ENCODE measurements at places on chromosomes 3 and 15.

GRCh38 chr15:70046679-70047369 lies 50.9 kb downstream of the TLE3 start:
- DNase-seq = no peak

GRCh38 chr15:99931703-99932603 lies 198.7 kb upstream of the LYSMD4 start:
- no peak for DNase-seq

GRCh38 chr3:126307591-126308393 lies 49.4 kb downstream of the KLF15 start:
- no peak for DNase-seq

DNA sequence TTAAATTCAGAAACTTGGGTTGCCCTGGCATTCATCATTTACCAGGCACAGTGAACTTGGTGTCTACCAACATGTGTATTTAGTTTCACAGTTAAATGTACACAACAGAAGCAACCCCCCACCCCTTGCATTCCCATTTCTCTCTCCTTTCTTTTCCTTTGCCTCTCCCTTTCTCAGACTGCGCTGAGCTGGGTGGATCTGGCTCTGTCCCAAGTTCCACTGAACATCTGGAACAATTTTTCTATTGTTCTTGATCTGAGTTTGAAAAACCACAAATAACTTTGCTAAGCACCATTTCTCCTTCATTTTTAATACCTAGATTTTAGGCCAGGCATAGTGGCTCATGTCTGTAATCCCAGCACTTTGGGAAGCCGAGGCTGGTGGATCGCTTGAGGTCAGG lies 242.2 kb downstream of the ABHD5 start:
- no peak for DNase-seq

DNA sequence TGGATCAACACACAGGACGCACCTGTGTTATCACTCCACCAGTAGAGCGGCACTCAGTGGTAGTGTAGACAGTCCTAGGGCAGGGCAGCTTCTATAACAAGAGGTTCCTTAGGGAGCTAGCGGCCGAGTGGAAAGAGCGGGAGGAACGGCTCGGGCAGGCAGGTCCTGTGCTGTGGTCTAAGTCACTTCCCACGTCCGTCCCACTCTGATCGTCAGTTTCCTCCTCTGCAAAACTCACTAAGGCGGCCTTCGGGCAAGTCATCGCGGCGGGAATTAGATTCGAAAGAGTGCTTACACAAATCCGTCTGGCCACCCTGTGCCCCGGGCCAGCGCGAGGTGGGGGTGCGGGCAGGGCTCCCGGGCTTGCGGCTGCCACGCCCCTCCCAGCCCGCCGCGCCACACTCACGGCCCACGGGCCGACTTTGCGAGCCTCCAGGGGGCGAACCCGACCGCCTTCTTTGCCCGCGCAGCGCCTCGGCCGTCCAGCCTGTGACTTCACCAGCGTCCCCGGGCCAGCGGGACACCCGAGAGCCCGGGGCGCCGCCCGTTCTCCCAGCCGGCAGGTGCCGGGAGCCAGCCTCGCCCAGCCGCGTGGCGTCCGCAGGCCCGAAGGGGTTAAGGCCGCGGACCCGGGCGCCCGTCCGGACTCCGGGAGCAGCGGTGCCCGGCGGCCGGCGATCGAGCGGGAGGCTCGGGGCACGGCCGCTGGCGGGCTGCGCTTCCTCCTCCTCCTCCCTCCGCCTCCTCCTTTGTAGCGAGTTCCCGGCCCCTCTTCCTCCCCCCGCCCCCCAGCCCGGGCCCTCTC lies 416 bp upstream of the CORO2B start:
- no peak for DNase-seq

GRCh38 chr15:70947351-70948335 lies 55.0 kb downstream of the LRRC49 start:
- no peak for DNase-seq

DNA sequence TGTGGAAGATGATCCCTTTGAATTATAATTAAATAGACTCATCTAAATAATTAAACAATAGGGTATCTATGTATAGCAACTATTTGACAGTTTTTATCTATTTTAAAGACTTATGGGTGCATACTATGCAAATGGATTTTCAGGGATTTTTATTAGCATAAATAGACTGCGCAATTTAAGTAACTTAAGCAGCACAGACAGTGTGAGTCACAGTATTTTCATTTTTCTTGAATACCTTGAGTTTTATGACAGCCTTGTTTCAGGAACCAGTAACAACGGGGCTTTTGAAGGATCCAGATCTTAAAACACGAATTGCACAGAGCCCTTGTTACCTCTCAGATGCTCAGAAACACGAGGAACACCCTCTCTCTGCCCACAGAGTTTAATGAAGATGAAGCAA lies 175.5 kb upstream of the CD96 start:
- no peak for DNase-seq

DNA sequence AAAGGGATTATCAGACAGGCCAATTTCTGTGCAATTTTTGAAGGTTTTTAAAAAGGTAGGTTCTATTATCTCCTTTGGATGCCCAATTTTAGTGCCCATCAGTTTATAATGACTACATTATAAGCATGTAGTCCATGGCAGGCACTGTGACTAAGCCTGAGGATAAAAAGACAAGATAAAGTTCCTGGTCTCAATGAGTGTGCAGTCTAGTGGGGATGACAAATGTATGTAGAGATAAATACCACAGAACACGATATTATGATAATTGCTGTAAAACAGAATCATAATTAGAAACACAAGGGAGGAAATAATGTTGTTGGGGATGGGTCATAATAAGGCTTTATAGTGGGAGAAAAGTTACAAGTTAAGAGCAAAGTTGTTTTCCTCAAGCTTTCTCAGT lies 163.1 kb downstream of the ZNF385D start:
- no peak for DNase-seq

DNA sequence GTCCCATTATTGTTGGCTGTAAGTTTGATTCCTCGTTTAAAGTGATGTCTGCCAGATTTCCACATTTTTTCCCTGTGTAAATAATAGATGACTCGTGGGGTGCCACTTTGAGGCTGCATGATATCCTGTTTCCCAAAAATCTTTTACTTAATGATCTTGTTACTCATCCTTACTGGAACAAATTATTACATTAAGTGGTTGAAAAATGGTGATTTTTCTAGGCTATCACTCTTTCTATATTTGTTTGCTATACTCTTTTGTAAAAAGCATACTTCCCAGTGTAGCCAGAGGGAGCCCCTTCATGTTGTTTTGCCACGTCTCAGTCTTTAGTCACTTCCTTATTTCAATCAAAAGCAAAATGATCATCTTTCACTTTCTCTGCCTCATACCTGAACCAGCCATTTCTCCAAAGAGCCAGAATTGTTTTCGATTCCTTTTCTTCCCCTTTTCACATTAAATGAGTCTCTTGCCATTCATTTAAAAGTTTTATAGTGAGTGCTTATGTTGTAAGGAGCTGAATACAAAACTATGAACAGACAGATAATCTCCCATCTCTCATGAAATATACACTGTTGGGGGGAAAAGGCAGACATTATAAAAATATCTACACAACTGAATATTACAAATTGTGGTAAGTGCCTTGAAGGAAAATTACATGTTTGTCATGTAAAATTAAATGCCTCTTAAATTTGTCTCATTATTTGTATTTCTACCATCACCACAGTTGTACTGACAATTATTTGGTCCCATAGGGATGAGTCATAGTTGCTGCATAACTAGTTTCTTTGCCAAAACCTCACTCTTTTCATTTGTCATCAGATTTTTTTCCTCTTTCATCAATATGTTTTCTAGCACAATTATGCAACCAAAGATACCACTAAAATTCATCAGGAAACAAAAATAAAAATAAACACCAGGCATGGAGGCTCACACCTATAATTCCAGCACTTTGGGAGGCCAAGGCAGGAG lies 41.5 kb downstream of the ADGRG7 start:
- no peak for DNase-seq

- DNase-seq = peak; percentile 43
Observed at GRCh38 chr15:78034495-78035191, 42.9 kb downstream of the TBC1D2B start.

- no peak for DNase-seq
Observed at GRCh38 chr3:176051766-176052165, 1145.5 kb downstream of the TBL1XR1 start.

GRCh38 chr3:125010393-125010792 lies 45.4 kb downstream of the HEG1 start:
- no peak for DNase-seq

GRCh38 chr3:50324351-50325112 lies 2.0 kb upstream of the HYAL2 start:
- no peak for DNase-seq

GRCh38 chr3:4047366-4047765 lies 248.1 kb downstream of the LRRN1 start:
- DNase-seq = no peak

DNA sequence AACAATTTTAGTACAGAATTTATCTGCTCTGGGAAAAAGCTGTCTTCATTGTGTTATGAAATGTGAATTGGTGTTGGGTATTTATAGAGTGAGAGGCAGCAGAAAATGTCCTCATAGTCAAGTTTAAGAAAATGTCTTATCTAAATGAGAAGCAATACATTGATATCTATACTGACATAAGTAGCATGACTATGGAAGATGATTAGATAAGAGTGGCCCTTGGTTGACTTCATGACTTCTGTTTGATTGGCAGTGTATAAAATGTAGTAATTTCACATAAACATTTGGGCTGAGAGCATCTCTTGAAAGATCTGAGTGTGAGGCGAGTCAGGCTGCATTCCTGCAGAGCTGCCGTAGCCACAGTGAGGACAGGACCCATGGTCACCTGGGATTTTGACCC lies 19.4 kb downstream of the MCTP2 start:
- DNase-seq = no peak

DNA sequence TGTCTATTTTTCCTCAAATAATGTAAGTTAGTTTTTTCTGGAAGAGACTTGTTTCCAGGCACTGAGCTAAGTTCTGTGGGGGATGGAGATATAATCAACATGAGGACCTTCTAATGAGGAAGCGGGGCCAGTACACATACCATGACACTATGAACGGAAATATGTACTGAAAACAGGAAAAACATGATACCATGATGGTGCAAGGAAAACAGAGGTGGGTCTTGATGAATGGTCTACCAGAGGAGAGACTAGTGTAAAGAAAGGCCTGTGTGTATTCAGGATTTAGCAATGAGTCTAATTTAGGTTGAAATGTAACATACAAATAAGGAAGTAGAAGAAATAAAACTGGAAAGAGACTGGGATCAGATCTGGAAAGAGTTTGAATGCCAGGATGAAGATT lies 38.9 kb upstream of the TPRG1 start:
- DNase-seq = no peak
